SJSA1 (cell line): ENCODE measurements at places on chromosomes 11 and 22. TPM values are rescaled to one million over a fixed set of nuclear protein-coding genes. Genes with fewer than 3 reads are reported as not detected.

CSF2RB gene
- 0.03 TPM in 1 of 2 replicates, not detected in the other for total RNA-seq

ART1 gene
- total RNA-seq = not detected in 2 replicates

DENND5A gene
- total RNA-seq = 29.4 and 44.6 TPM in 2 replicates

KCNJ1 gene
- total RNA-seq = not detected in 2 replicates

LARGE1 gene
- 24.8 and 40.9 TPM in 2 replicates for total RNA-seq

OR51B4 gene
- total RNA-seq = not detected in 2 replicates

OR8D1 gene
- total RNA-seq = not detected in 2 replicates

SFI1 gene
- 8.5 and 11.0 TPM in 2 replicates for total RNA-seq

ADM2 gene
- 0.05 TPM in 1 of 2 replicates, not detected in the other for total RNA-seq

DNA sequence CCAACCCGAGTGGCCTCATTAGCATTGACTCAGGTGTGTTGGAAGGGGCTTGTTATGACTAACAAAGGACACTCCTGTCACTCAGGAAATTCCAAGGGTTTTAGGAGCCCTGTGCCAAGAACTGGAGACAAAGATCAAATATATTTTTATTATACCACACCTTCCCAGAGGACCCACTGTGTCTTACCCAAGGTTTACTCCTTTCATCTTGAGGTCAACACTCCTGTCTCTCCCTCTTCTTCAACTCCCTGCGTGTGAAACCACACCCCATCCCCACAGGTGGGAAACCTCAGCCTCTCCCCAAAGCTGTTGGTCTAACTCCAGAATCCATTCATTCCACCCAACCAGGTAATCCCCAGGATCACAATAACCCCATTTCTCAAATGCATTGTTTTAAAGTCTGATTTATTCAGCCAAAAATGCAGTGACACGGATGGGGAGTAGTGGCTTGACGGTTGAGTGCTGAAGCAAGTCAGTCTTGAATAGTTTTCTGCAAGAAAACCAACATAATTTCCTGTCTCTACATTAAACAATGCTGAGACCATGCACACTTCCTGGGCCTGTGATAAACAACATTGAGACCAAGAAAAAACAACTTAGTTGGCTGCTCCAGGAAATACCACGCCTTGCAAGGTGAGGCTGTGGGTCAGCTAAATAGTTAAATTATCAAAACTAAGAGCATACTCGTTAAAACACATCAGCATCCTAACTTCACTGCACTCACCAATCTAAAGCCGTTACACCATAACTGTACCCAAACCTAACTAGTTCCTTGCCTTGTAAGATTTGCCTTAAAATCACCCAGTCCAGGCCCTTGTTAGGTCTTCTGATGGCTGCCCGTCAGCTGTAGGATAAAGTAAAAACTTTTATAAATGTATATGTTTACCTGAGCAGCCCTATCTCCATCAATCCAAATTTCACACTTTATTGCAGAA is 38.5 kb upstream of the SPON1 start:
- H3K4me3 ChIP-seq = no peak overlapping the region
- no peaks in the 10 kb centered on the region for H3K36me3 ChIP-seq
- DNase-seq = no peak
- no peak overlapping the region for H3K27ac ChIP-seq

DNA sequence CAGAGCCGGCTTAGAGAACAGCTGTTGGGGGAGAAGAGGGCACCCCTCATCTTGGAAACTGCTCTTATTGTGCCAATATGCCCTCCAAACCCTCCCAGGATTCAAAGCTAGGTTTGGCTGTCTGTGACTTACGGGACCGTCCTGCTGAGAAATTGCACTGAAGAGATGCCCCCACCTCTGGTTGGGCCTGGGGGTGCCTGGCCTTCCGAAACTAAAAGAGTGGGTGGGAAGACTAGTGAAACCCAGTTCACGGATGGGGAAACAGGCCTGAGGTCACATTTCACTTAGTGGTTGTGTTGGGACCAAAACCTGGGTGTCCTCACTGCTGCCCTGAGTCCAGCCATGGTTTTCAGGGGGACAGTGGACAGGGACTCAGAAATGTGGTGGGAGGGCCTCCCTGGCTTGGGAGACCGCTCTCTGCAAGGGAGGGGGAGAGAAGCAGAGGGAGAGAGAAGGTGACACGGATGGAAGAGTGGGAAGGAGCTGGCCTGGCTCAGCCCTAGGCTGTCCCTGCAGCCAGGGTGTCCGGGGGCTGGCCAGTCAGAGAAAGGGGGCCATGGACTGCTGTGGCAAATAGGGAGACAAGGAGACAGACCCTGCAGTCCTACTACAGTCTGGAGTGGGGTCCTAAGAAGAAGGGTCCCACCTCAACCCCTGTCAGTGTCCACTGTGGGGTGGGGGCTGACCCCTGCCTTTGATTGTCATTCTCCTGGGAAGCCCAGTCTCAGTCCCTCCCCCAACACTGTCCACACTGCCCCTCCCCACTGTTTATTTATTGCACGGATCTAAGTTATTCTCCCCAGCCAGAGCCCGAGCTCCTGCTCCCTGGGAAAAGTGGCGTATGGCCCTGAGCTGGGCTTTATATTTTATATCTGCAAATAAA is 13.6 kb downstream of the MAFF start:
- no peaks in the 10 kb centered on the region for H3K27me3 ChIP-seq
- no peak for DNase-seq
- H3K4me1 ChIP-seq = peaks cover 28% of the 10 kb centered on the region
- H3K4me3 ChIP-seq = no peak overlapping the region
- H3K27ac ChIP-seq = no peak overlapping the region

- H3K4me1 ChIP-seq = peaks cover 44% of the 10 kb centered on the region
- H3K36me3 ChIP-seq = peaks cover 59% of the 10 kb centered on the region
Measured at GRCh38 chr11:33734441-33735270, 1.6 kb downstream of the CD59 start.

- no peak overlapping the region for H3K27ac ChIP-seq
- no peak overlapping the region for H3K4me3 ChIP-seq
- H3K36me3 ChIP-seq = no peaks in the 10 kb centered on the region
- DNase-seq = no peak
Measured at GRCh38 chr22:22161924-22162851, 82.4 kb upstream of the VPREB1 start.

DNA sequence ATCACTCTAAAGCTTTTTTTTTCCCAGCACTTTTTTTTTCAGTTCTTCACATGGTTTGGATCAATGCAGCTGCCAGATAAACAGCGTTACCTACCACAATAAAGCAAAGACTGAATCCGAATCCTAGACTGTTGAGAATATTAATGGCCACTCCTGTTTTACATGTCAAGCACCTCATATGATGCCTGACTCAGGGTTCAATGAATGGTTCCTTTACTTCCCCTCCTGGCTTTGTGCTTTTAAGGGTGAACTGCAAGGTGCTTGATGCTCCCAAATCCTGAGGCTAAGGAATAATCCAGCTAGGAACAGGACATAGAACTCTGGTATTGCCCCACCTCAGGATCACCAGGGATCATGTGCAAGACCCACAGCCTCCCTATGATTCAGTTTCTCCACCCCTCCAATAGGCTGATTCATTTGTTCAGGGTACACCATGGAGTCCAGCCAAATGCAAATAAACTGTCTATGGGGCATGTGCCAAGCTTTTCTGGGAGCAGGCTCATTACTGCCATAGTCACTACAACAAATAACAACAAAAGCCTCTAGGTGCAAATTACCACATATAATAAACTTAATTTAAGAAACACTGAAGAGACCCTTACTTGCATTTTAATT is 104.3 kb downstream of the GAB2 start:
- no peaks in the 10 kb centered on the region for H3K36me3 ChIP-seq
- no peak for DNase-seq
- H3K27me3 ChIP-seq = no peaks in the 10 kb centered on the region
- H3K4me1 ChIP-seq = no peaks in the 10 kb centered on the region
- no peak overlapping the region for H3K4me3 ChIP-seq
- H3K27ac ChIP-seq = no peak overlapping the region

- no peaks in the 10 kb centered on the region for H3K27me3 ChIP-seq
- DNase-seq = no peak
- no peaks in the 10 kb centered on the region for H3K36me3 ChIP-seq
- H3K4me3 ChIP-seq = no peak overlapping the region
- no peak overlapping the region for H3K27ac ChIP-seq
- no peaks in the 10 kb centered on the region for H3K4me1 ChIP-seq
Measured at GRCh38 chr11:73946798-73947458, 3.9 kb upstream of the DNAJB13 start.

GRCh38 chr11:44658506-44658850 is 68.3 kb upstream of the TSPAN18 start:
- DNase-seq = no peak
- H3K4me3 ChIP-seq = no peak overlapping the region
- no peaks in the 10 kb centered on the region for H3K4me1 ChIP-seq
- no peaks in the 10 kb centered on the region; the same call in 1 of the 2 replicates for H3K27me3 ChIP-seq

GRCh38 chr11:65851083-65851579 is 6.8 kb downstream of the CFL1 start:
- no peaks in the 10 kb centered on the region for H3K27me3 ChIP-seq
- no peak overlapping the region for H3K27ac ChIP-seq
- peaks cover 59% of the 10 kb centered on the region for H3K36me3 ChIP-seq
- peaks cover 6% of the 10 kb centered on the region for H3K4me1 ChIP-seq
- peak; percentile 73 for DNase-seq
- no peak overlapping the region for H3K4me3 ChIP-seq

GRCh38 chr11:88666364-88666763 is 328.8 kb upstream of the CTSC start:
- H3K4me3 ChIP-seq = no peak overlapping the region
- no peaks in the 10 kb centered on the region for H3K36me3 ChIP-seq
- H3K4me1 ChIP-seq = no peaks in the 10 kb centered on the region

DNA sequence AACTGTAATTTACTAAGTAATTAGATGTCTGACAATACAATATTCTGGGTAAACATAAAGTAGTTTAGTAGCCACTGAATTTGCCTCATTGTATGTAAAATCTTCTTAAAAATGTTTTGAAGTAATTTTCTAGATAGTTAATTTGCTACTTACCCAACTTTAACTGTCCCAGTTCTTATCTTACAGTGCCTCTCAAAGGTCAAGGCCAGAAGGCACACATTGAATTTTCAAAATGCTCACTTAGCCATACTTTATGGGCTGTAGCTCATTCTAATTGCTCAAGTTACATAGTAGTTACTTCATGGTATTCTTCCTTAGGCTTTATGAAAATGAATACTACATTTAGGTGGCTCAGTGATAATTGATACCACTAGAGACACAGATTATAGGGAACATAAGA is 666.6 kb downstream of the CNTN5 start:
- no peak for DNase-seq
- H3K27ac ChIP-seq = no peak overlapping the region
- no peak overlapping the region for H3K4me3 ChIP-seq
- H3K27me3 ChIP-seq = no peaks in the 10 kb centered on the region

DNA sequence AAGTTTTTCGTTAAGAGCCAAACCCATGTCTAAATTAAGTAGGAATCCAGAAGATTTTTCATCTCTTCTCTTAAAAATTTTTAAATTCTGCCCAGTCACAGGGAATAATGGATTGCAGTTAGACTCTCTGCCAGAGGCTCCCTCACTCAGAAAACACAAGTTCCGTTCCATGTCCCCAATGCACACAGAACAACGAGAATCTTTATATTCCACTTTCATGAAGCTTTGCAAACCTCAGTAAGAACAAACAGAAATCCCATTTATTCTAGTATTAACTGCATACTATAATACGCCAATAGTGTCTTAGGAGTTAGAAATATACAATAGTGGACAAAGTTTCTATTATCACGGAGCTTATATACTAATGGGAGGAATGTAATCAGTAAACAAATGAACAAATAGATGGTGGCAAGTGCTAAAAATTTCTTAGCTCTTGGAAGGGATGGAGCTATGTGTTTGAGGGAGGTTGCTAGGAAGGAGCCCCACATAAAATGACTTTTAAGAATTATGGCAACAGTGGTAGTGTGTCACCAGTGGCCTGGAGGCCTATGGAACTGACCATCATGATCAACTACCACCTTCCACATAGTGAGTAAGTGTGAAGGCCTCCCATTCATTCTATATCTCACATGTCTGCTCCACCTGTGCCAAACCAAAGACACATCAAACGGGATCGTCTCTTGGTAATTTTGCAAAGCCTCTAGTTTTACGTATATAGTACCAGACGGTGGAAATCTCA is 24.9 kb downstream of the PICALM start:
- H3K4me3 ChIP-seq = no peak overlapping the region
- H3K36me3 ChIP-seq = no peaks in the 10 kb centered on the region
- H3K4me1 ChIP-seq = peaks cover 24% of the 10 kb centered on the region
- H3K27me3 ChIP-seq = no peaks in the 10 kb centered on the region

GRCh38 chr22:37486224-37486845 is at the start of gene MFNG:
Gene MFNG (minus strand): TSS chr22:37486384. CDS start chr22:37486177, 207 bp downstream.
- H3K36me3 ChIP-seq = peaks cover 7% of the 10 kb centered on the region
- peaks cover 9% of the 10 kb centered on the region; the same call in 1 of the 2 replicates for H3K4me1 ChIP-seq
- H3K4me3 ChIP-seq = no peak within 1 kb of the TSS
- H3K27ac ChIP-seq = no peak within 1 kb of the TSS
- H3K27me3 ChIP-seq = no peaks in the 10 kb centered on the region

DNA sequence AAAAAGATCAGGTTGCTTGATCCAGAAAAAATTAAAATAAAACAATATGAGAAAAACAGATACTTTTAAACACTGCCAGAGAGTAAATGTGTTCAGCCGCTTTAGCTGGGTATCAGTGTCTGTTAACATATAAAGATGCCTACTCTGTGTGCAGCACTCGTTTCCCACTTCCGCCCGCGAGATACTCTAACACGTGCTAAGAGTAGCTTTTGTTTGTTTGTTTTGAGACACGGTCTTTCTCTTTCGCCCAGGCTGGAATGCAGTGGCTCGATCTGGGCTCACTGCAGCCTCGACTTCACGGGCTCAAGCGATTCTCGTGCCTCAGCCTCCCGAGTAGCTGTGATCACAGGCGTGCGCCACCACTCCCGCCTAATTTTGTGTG is 531 bp upstream of the MEN1 start:
- DNase-seq = no peak
- peak overlapping the region; percentile 65 for H3K4me3 ChIP-seq

DNA sequence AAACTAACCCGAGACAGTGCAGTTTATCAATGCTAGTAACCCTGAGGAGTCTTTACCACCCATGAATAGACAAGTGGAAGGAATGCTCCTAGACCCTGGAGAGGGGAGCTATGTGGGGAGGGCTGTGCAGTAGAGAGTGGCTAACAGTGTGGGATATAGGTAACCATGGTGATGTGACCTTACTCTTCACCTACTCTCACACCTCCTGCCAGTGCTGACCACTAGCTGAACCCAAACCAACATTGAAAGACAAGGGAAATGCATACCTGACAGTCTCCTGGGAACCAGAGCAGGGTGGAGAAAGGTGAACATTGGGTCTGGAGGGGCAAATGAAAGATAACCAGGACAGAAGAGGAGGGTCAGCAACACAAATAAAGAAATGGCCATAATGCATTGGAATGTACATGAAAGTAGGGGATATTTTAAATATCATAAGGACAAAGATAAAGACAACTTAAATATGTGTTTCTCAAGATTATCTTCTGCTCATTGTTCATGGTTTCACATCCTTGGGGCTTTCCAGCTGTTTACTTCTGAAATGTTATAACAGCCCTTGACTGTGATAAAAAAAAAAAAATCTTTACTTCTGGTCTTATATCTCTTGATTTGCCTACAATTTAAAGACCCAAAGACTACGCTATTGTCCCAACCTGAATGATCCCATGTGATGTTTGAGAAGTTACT is 983.3 kb upstream of the TENM4 start:
- no peaks in the 10 kb centered on the region for H3K27me3 ChIP-seq
- no peak overlapping the region for H3K4me3 ChIP-seq
- H3K4me1 ChIP-seq = no peaks in the 10 kb centered on the region
- DNase-seq = no peak

- no peak overlapping the region for H3K4me3 ChIP-seq
- no peaks in the 10 kb centered on the region for H3K4me1 ChIP-seq
- H3K36me3 ChIP-seq = no peaks in the 10 kb centered on the region
Measured at GRCh38 chr22:23387827-23388516, 192.1 kb downstream of the IGLL1 start.
